ENCODE measurements at places on chromosomes 16 and 17. TPM values are rescaled to one million over a fixed set of nuclear protein-coding genes. Genes with fewer than 3 reads are reported as not detected.

DNA sequence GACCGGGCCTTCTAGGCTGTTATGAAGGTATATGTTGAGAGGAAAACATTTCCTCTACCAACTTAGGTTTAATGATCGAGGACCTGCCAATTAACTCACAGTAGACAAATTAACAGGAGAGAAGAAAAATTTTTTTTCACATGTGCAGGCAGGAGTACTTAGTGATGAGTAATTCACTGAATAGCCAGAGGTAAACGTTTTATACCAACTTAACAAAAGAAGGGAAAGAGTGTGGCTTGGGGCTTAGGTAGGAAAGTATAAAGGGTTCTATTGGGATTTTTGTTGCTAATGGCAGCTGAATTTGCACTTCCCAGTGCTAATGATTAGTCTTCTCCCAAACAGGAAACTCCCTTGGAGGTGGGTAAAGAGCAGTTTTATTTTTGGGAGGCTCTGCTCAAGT, 121.6 kb upstream of the HS3ST4 start:
- DNase-seq = no peak

GRCh38 chr16:87412371-87412995, 20.3 kb downstream of the MAP1LC3B start:
- no peak for DNase-seq

Gene ARHGAP23
- total RNA-seq = 0.73 TPM

GRCh38 chr16:86231996-86232350, 278.4 kb upstream of the FOXF1 start:
- no peak for DNase-seq

Gene NR1D1
- 5.9 TPM for total RNA-seq

Gene RFWD3
- 107 TPM for total RNA-seq

- DNase-seq = no peak
These were observed 13.4 kb downstream of the SMIM5 start for GRCh38 chr17:75646638-75646992.

- no peak for DNase-seq
These were observed 636 bp upstream of the RAP1GAP2 start for GRCh38 chr17:2795441-2796163.

Gene ARHGDIG
- total RNA-seq = not detected

GRCh38 chr17:81539961-81540675, 11.9 kb downstream of the FSCN2 start:
- no peak for DNase-seq

Gene SPATA32
- 0.23 TPM for total RNA-seq
